ENCODE measurements at places on chromosomes 2 and 18. TPM values are rescaled to one million over a fixed set of nuclear protein-coding genes. Genes with fewer than 3 reads are reported as not detected.

The MC4R gene
- total RNA-seq: not detected

The UNC80 gene
- total RNA-seq: not detected

The UGT1A6 gene
- total RNA-seq: 0.09 TPM

The PKDCC gene
- total RNA-seq: 57.8 TPM

The PPP1R7 gene
- total RNA-seq: 41.2 TPM

The RTP5 gene
- total RNA-seq: not detected

The ALPG gene
- not detected for total RNA-seq

The SPEG gene
- 22.7 TPM for total RNA-seq

The OR6B3 gene
- not detected for total RNA-seq

The ARHGEF4 gene
- 5.2 TPM for total RNA-seq

The ATP6V1B1 gene
- 0.09 TPM for total RNA-seq

The TYW5 gene
- 7.8 TPM for total RNA-seq
